ENCODE measurements at places on chromosomes 6 and 20.

DNA sequence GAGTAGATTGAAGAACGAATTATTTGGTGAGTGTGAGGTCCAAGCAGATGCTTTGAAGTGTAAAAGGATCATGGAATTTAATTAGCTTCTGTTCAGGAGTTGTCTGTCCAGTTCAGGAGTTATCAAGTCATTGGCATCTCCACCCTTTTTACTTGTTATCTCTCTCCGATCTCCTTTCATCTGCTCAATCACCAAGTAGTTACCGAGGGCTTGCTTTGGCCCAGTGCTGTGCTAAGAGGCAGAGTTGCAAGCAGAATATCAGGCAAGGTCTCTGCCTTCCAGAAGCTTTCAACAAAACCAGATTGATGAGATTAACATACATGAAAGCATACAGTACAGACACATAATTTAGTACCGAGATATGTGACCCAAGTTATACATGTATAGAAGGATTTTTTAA, 10.2 kb upstream of the TNFRSF21 start:
- DNase-seq, result no peak

DNA sequence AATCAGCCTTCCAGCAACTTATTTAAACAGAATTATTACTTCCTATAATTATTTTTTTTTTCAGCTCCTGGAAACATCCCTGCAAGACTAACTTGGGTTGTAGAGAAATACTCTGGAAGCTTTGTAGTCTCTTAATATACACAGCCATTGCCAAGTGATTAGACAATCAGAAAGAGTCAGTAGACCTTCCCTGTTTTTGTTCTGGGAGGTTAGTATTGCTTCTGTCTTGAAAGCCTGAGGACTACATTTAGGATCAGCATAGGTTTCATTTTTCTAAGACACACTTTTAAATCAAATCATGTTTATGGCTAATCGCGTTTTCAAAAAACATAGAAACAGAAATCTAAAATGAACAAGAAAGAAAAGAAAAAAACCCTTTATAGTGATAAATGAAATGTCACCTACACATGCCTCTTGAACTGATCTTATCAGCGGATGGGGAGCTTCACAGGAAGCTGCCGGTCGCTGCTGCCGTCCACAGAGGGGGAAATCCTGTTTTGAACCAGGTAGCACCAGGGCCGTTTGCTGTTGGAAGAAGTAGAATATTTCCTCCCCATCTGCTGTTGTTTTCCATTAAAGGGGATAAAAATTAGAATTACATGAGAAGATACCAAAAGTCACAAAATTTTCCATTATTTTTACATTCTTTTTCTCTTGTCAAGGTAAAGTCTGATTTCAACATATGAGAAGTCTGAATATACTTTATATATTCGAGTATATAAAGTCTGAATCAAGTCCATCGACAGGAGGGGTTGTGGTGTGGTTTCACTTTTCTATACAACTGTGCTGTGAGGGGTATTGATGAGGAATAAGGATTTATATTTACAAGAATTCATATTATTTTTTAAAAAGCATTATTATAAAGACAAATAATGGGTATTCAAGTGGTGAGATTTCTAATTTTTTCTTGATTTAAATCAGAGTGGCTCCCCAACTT, 94.6 kb downstream of the ARMC2 start:
- no peak for DNase-seq

DNA sequence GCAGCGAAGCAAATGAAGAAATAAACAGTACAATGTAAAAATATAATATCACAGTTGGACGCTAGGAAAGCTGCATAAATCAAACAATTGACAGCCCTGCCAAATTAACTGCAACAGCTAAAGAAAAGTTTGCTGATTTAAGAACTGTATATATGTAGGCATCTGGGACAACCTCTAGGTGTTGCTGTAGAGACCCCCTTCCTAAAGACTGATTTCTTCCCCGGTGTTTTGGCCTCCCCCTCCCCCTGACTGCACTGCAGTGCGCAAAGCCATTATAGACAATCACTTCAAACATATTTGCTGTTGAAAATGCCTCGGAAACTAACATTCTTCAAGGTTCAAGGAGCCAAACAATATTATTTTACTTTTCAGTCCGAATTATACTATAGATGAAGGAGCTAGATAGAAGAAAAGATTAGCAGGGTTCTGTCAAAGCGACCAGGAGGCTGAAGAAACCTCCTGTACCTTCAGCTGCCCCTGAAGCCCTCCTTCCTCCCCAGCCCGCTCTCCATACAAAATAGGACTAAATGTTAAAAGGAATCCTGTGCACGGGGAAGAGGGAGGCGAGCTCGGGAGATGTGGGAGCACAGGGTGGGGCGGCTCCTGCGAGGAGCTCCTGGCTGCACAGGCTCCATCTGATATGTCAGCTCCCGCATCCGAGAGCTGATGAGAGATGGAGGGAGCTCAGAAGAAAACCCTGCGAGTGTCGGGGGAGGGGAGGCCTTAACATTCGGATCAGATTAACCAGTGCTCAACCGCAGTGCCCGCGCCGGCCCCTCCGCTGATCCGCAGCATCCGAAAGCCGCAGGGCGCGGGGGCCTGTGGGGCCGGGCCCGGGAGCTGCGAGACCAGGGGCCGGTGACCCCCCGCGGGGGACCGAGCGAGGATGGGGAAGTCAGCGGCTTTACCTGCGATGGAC, 822 bp downstream of the ELOVL4 start:
- DNase-seq, result peak; percentile 81

DNA sequence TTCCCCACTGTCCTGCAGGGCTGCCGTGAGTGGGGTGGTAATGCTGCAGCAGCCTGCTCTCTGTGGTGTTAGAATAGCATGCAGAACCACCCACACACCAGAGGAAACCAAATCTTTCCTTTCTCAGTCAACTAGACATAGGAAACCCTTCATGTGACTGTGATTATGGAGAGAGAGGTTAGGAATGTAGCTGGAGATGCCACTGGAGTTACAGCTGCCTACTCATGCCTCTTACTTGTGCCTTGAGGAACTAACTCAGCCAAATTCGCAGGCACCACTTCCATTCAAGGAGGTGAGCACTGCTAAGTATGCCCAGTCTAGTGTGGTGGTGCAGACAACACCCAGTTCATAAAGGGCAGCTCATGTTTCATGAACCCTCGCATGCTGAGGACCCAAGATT, 27.4 kb downstream of the MUC22 start:
- no peak for DNase-seq

GRCh38 chr20:15439551-15439950, 1102.1 kb upstream of the FLRT3 start:
- DNase-seq, result no peak

GRCh38 chr20:50534567-50534966, 24.4 kb downstream of the PTPN1 start:
- DNase-seq, result no peak

- no peak for DNase-seq
Observed at GRCh38 chr20:17502105-17502504, 29.1 kb downstream of the BFSP1 start.

DNA sequence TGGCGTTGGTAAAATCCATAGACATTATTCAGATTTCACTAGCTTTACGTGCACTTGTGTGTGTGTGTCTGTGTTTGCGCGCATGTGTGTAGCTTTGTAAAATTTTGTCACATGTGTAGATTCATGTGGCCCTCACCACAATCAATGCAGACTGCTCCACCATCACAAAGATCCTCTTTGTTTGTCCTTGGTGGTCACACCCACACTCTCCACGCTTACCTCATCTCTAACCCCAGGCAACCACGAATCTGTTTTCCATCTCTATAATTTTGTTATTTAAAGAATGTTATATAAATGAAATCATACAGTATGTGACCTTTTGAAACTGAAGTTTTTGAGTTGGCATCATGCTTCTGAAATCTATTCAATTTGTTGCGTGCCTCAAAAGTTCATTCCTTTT, 58.5 kb downstream of the GRM1 start:
- DNase-seq, result no peak

DNA sequence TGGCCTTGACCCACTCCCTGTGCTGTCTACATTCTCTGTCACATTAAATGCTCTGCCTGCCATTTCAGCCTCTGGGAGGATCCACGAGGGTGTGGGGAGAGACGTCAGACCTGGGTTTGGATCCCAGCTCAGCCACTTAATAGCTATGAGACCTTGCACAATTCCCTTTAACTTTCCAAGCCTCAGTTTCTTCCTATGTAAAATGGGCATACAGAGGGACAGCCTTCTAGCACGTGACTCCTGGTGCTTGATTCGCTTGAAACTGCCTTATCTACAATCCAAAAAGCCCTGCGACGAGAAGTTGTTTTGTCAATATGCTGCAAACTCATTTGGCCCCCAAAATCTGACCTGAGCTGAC, 40.0 kb downstream of the TOX2 start:
- peak; percentile 19 for DNase-seq

DNA sequence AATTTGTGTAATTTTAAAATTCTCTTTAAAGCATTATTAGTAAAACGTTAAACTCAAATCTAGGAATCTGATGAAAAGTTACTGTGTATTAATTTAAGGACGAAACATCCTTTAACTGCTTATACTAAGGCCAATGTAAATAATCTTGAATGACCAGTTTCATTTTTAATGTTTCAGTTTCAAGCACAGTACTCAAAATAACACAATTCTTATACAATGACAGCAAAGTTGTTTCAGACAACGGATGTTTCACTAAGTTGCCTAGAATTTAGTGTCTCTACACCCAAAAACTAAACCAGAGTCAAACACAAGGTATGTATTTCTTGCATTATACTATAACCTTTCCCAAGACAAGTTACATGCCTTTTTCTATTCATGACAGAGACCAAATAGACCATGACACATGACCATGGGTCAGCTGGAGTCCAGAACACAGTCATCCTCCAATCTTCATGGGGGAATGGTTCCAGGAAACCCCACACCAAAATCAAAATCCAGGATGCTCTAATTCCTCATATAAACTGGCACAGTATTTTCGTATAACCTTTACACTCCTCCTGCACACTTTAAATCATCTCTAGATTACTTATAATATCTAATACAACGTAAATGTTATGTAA, 7.7 kb downstream of the PHIP start:
- no peak for DNase-seq

- DNase-seq, result no peak
Observed at GRCh38 chr20:53362736-53363135, 230.9 kb downstream of the ZNF217 start.

DNA sequence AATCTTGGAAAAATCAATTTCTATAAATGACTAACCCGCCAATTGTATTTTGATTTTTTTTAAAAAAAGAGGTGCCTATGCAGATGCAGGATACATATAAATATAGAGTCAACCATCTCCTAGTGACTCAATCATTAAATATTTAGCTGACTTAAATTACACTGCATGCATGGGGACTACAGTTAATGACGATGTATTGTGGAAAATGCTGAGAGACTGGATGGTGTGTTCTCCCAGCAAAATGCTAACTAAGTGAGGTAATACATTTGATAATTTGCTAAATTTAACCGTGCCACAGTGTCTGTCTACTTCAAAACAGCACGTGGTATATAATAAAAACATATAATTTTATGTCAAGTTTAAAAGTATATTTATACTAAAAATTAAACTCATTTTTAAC, 341.6 kb downstream of the PRKN start:
- DNase-seq, result no peak

- no peak for DNase-seq
Observed at GRCh38 chr6:26220145-26220970, 133.1 kb downstream of the HFE start.

DNA sequence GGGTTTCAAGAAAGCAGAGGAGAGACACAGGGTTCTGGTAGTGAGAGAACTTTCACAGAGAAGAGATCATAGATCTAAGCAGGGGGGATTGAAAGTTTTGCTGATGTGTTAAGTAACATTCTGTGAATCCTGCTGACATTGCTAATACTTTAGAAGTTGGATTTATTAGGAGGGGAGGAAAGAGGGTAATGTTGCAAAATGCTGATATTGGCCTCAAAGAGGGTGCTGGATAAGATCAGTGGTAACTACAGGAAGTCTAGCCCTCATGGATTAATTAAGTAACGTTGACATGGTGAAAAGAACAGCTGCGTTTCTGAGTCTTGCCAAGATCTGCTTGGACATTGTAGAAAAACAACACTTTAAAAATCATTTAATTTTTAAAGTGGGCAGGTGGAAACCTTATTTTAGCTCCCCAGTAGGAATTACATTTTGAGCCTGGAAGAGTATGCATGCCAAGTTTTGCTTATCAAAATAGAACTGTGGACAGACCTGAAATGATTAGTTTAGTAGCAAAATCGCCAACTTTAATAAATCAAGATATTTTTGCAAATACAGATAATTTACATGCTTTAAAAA, 606.0 kb upstream of the HTR1E start:
- no peak for DNase-seq

DNA sequence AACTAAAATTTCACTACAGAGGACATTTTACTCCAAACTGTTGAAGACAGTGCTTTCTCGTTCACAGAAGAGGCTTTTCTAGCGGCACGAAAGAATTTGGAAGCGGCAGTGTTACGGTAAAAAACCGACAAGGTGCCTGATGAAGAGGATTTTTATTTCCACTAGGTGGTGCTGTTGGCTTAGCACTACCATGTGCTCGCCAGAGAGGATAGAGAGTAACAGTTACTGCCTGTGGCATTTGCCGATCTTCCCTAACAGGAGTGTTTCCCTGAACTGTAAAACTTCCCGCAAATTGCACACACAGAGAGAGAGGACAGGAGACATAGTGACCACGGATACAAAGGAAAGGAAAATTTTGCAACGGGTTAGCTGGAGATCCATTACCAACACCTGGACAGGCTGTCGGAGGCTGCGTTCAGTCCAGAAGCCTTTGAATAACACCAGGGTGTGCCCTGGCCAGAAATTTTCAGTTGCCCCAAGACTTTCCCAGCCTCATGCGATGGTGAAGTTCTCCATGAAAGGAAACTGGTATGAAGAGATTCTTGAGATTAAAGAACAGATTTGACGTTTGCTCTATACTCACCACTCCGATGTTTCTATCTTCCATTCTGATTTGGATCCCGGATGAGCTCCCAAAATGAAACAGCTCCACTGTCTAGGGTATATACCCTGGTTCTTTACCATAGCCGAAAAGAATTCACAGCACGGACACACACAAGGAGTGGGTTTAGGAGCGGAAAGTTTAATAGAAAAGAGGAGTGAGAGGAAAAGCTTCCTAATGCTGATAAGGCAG, 48.1 kb downstream of the HLA-DPB1 start:
- no peak for DNase-seq

DNA sequence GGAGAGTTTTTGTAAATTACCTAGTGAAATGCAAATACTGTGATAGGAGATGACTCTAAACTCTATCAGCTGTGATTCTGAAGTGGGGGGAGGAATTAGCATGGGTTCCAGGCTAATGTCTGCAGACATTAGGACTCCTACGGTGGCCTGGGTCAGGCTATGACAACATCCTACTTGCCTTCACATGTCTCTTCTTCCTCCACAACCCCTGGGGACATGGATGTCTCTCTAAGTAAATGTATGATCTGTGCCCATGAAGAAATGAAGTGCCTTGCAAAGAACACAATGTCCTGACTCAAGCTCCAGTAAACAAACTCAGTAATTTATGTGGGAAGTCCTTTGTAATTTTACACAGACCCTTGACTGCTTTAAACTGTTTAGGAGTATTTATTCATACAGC, 165.8 kb upstream of the EEF1E1 start:
- no peak for DNase-seq

GRCh38 chr20:58890518-58891085, 38.1 kb downstream of the GNAS start:
- peak; percentile 92 for DNase-seq

Measured in posterior vena cava (tissue), 2 donors.